ENCODE measurements at places on chromosomes 6 and 20.

- DNase-seq = no peak
Measured at GRCh38 chr20:62327726-62328495, 25.1 kb downstream of the ADRM1 start.

DNA sequence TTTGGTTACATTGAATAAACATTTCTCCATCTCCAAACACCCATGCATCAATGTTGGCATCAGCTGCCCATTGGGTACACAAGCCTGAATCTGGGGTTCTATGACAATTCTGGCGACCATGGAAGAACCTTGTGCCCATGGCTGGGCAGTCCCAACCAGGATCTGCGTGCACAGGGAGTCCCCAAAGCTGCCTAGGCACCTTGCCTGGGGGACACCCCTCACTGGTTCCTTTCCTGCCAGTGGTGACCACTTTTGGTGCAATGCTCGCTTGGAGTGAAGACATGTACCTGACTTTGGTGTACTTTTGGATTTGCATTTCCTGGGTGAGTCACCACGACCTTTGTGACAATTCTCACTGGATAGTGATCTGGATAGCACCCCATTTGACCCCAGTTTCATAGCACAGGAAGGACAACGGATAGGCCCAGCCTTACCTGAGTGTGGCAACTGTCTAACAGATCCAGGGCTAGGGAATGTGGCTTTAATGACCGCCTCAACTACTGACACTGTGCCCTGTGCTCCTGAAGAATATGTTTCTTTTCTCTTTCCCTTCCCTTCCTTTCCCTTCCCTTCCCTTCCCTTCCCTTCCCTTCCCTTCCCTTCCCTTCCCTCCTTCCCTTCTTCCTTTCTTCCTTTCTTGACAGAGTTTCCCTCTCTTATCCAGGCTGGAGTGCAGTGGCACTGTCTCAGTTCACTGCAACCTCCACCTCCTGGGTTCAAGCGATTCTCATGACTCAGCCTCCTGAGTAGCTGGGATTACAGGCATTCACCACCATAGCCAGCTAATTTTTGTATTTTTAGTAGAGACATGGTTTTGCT lies 7.1 kb downstream of the SPINT3 start:
- no peak for DNase-seq

- no peak for DNase-seq
Measured at GRCh38 chr6:103672169-103672568, 1187.5 kb downstream of the HACE1 start.

GRCh38 chr6:118859517-118860064 lies 34.4 kb upstream of the ASF1A start:
- DNase-seq = no peak

GRCh38 chr20:32535953-32536823 lies 48.9 kb downstream of the NOL4L start:
- DNase-seq = peak; percentile 26

DNA sequence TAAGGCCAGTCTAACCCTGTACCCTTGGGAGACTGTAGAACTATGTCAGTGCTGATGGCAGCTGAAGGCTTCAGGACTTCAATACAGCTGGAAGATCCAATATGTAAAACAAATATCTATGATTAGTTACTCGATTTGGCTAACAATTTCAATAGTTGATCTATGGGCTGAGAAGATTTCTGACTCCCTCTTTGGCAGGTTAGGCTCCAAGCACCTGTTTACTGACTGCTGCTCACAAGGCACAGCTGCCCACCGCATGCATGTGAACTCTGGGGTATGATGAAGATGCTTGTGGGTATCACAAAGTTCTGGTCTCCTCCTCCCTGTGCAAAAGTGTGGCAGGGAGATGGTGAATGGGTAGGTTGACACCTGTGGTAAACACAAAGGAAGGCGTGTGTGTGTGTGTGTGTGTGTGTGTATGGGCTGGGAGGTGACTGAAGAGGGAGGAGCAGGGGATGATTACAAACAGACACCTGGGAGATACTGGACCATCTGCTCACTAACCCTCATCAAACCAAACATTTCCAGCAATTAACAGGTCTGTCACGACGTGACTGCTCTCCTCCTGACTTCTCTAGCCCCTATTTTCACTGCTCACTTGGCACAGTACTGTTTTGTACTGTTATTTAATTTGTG lies 18.1 kb downstream of the ELMO2 start:
- DNase-seq = no peak

DNA sequence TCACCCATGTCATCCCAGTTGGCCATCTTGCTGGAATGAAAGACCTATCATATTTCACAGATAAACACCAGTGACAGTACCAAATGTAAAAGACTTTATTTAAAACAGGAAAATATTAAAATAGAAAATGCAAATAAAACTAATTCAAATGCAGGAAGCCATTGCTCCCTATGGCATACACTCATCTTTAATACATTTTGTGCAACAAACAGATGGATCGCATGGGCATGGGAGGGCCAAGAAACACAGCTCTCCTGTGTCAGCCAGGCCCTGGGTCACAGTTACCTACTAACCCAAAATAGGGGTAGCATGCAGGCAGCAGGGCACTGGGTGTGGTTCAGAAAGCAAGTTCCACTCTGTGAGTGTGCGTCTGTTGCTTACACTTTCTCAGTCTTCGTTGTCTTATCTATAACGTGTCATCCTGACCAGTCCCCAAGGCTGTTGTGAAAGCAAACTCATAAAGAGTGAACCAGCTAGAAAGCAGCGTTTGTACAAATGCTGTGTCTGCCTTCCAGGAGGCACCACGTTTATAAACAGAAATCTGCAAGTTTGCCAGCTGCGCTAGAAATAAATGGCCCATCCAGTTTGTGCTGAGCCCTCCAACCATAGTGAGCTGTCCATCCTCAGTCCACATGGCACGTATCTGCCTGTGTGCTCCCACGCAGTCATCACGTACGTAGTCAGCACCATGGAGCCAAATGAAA lies 180.5 kb downstream of the SYNDIG1 start:
- no peak for DNase-seq

GRCh38 chr6:69584913-69585729 lies 211.7 kb downstream of the LMBRD1 start:
- DNase-seq = no peak

DNA sequence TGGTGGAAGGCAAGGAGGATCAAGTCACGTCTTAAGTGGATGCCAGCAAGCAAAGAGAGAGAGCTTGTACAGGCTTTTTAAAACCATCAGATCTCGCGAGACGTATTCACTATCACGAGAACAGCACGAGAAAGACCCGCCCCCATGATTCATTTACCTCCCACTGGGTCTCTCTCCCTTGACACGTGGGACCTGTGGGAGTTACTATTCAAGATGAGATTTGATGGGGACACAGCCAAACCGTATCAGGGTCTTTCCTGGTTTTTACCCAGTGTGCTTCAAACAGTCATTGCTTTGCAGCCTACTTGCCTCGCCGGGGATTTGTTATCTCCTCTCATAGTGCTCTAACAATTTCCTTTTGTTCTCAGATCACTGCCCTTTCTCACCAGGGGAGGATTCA lies 108.2 kb downstream of the UST start:
- DNase-seq = no peak

GRCh38 chr6:52305411-52305810 lies 20.9 kb upstream of the MCM3 start:
- DNase-seq = no peak

DNA sequence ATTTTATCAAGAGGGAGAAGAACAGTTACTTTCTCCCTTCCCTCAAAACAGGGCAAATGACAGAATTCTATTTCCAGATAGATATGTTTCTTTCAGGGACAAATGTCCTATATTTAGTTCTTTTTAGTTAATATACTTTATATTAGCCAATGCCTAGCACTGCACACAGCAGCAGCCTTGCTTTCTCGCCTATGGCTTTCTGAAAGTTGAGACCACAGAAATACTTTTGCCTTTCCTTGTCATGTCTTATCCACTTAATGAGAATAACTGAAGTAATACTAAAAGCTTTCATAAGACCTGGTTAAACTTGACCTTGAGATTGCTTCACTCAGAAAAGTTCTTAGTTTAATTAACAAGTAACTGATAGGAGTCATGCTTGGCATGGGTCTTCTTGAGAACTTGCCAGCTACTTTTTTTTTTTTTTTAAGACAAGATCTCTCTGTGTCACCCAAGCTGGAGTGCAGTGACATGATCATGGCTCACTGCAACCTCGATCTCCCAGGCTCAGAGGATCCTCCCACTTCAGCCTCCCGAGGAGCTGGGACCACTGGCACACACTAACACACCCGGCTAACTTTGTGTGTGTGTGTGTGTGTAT lies 159.3 kb downstream of the CDKAL1 start:
- DNase-seq = no peak

DNA sequence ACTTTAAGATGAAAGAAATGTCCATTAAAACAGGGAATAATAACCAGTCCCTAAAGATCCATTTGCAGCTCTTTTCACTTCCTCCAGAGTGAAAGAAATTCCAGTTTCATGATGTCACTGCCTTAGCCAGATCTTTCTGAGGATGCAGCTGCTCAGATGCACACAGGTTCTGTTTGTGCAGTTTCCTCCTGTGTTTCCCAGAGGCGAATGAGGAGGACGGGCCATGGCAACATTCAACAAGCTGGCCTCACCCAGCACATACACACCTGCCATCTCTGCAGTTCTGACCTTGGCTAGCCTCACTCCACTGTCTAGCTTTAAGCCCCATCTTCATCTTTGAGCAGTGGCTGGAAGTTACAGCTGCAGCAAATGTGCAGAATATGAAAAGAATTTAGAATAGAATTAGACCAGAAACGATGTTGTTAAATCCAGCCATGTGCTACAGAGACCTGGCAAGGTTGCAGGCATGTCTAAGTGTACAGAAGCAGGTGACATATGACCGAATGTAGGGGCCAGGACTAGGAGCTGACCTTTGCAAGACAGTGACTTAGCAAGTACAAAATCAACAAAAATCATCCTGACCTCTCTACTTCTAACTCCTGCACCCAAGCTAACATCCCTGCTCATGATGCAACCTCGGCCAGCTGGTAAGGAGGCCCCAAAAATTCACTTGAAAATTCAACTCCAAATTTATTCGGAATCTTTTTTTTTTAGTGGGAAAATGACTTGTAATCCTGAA lies 35.0 kb downstream of the FAM50B start:
- DNase-seq = no peak

DNA sequence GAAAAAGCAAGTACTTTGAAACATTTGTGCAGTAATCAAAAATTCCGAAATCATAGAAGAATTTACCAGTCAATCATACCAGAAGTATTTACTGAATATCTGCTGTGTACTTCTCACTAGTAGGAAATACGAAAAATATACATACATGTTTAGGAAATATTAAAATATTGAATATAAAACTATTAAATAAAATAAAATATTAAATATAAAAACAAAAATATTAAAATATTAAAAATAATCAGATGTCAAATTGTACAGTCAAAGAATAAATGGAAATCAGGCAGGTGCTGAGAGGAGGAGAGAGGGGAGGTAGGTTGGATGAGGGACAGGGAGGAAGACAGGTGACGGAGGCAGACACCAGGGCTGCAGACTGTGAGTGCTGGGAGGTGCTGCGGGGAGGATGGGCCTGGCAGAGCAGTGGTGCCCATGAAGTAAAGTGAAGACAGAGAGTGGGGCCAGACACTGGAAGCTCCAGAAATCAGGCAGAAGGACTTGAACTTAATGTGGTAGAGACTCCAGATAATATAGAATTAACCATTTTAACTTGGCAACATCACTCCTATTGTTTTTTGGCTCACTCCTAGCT lies 55.9 kb downstream of the PRKN start:
- no peak for DNase-seq

DNA sequence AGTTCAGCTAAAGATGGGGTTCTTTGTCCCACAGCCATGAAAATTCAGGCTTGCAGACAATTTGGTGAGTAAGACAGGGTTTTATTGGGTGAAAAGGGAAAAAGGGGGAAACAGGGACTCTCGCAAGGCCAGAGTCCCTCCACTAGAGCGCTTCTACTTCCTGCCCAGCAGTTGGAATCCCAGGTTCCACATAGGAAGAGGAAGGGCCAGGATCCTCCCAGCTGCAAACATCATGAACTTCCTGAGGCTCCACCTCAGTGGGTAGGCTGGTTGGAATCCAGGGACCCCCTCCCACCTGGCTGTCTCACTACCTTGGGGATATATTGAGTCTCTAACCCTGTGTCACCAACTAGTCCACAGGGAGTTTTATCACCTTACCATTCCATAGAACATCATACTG lies 39.5 kb upstream of the PRSS16 start:
- DNase-seq = no peak

DNA sequence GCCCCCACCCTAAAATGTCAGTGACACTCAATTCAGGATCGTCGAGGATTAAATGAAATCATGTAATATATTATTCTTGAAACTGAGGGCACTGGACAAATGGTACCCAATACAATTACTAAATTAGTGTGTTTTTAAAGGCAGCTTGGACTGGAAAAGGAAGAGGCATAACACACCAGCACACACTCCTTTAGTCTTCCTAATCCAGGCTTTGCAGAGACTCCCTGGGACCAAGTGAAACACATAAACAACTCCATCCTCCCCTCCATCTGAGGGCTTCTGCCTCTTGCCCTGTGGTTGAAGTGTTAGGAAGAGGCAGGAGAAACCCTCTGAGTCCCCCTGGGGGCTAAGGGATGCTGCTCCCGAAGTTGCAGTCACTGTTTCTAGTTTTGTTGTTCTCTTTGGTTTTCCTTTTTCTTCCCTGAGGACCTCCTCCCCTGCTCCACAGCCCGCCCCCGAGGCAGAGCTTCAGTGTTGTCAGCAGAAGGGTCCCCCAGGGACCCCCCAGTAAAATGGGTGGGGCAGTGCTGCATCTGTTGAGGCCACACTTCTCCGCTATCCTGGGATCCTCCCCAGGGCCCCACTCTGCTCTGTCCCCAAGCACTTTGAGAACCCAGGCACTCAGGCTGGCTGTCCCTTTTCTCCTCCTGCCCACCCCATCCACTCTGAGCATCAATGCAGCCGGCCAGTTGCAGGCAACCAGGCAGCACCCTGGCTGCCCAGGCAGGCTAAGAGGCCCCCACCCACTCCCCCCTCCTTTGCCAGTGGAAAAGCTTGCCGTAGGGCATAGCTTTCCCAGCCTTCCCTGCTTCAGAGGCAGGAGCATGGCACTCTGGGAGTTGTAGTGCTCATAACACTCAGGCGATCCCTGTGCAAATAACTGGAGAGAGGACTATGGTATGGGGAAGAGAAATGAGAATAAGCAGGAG lies 5.9 kb downstream of the TMEM63B start:
- no peak for DNase-seq

- DNase-seq = no peak
Measured at GRCh38 chr20:20491784-20492264, 123.9 kb downstream of the INSM1 start.

DNA sequence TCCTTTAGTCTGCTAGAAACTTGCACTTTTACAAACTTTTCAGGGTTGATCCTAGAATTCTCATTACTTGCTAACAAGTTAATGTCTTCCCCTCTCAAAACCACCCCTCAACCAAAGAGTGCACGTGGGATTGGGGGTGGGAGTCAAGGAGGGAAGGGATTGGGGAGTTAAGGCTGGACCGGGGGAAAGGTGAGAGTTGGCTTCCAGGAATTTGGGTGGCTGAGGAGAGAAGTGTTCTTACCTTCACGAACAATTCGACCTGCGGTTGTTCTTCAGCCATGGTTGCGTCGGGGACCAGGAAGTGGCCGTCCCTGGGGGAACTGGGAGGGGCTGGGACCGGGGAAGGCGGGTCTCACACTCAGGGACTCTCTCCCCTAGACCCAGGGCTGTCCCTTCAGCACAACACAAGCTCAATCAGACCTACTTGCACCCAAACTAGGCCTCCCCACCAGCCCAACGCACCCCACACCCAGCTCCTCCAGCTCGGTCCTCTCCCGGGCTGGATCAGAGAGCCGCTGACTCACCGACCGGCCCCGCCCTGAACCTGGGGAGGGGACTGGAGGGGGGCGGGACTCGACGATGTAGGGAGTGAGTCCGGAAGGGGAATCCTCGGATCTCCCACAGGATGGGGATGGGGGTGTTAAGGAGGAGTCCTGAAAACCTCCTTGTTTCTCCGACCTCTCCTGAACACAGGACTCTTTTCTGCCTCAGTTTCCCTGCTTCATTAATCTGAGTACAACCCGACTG lies at the start of gene CLIC1:
Gene CLIC1 (minus strand): TSS at position 510 of the 747 bp plus-strand sequence. CDS start 230 bp downstream, at position 280.
- no peak for DNase-seq

Data from esophagus squamous epithelium (tissue), 5 donors.